NCI-H526 (cell line): ENCODE measurements at places on chromosomes 16 and 17.

- DNase-seq, result no peak
Observed at GRCh38 chr16:77170805-77171204, 20.2 kb upstream of the MON1B start.

DNA sequence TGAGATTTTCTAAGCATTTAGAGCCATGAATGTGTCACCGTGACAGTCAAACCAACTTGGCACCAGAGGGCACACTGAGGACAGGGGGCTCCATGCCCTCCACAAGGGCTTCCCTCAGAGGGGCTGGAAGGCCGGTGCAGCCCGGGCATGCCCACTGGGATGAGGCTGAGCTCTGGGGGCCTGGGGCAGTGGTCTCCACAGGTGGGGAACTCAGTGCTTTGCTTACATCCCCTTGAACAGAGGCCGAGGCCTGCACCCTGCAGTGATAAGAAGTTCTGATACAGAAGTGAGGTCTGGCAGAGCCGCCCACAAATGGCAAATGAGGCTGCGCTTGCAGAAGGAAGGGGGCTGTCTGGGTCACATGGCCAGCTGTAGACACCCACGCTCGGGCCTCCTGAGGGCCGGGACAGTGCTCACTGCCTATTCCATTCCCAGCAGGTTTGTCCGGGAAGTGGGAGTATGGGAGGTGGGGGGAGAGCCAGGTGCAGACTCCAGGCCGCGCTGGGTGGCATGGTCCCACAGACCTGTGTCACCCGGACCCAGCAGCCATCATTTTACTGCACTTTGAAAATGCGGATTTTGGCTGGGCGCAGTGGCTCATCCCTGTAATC lies 116.8 kb upstream of the CREBBP start:
- DNase-seq, result no peak

- no peak for DNase-seq
Observed at GRCh38 chr17:76111956-76112355, 8.4 kb upstream of the EXOC7 start.

DNA sequence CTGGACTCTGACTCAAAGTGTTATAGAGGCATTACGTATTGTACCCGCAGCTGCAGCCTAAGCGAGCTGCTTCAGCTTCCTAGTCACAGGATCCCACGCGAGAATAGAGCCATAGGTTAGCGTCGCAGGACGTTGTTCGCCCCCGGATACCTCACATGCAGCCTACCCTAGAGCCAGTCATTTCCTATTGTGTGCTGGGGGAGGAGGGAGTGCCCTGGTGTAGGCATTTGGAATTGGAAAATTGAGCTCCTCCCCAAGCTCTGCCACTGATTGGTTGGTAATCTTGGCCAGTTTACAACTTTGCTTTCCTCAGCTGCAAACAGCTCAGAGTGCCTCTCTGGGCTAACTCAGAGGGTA lies 530 bp downstream of the NAA60 start:
- no peak for DNase-seq

- DNase-seq, result no peak
Observed at GRCh38 chr16:66538910-66539309, 11.0 kb downstream of the TK2 start.

GRCh38 chr17:34703533-34703932 lies 124.2 kb downstream of the TMEM132E start:
- no peak for DNase-seq

GRCh38 chr17:11506635-11507034 lies 91.6 kb upstream of the DNAH9 start:
- no peak for DNase-seq

DNA sequence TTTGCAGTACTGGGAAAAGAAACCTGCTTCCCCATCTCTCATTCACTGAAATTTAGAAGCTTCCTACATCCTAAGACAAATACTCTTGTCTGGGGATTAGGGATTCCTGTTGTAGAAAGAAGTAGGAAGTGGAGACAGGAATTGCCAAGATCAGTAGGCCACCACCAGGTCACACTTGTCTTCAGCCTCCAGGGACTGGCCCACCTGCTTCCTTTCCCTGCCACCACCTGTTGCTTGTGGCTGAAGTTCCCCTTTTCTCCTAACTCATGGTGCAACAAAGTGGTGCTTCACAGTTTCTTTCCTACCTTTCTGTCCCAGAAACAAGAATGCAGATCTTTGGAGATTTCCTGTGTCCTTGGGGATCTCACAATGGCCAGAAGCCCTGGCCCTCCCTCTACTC lies 82.4 kb downstream of the WNT3 start:
- DNase-seq, result no peak

GRCh38 chr16:20821682-20822081 lies 15.4 kb downstream of the REXO5 start:
- no peak for DNase-seq

GRCh38 chr17:38789185-38789584 lies 10.2 kb downstream of the PIP4K2B start:
- no peak for DNase-seq

DNA sequence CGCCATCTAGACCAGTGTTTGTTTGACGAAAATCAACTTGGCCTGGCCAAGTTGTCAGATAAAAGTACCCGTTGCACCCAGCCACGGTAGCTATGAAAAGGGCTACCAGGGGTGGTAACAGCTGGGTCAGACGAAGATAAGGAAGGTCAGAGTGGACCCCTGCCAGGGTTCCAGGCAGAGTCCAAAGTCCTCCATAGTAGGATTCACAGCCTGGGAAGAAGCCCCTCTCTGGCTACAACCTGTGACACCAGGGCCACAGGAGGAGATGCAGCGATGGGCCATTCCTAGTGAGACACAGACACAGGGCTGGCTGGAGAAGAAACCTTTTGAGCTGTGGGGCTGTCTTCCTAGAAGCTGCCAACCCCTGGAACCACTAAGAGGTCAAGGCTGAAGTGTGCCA lies 39.3 kb downstream of the MEAK7 start:
- no peak for DNase-seq

GRCh38 chr16:78504401-78504851 lies 405.0 kb downstream of the WWOX start:
- no peak for DNase-seq

DNA sequence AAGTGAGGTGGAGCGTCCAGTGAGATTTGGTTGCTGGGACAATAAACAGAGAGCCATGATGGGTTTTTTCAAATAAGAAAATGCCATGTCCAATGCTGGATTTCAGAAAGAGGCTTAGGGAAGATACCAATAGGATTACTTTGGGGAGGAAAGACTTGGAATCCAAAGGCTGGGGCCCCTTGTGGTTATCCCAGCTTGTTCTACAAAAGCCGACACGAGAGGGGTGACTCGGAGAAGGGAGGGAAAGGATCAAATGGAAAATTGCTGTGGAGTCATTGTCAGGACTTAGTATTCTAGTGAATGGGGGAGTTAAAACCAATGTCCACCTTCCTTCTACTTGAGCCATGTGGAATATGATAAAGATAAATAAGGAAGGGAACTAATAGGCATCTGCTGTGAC lies 305.5 kb downstream of the SOX9 start:
- DNase-seq, result no peak

- DNase-seq, result peak; percentile 54
Observed at GRCh38 chr17:75783069-75783783, 1.4 kb upstream of the UNK start.

DNA sequence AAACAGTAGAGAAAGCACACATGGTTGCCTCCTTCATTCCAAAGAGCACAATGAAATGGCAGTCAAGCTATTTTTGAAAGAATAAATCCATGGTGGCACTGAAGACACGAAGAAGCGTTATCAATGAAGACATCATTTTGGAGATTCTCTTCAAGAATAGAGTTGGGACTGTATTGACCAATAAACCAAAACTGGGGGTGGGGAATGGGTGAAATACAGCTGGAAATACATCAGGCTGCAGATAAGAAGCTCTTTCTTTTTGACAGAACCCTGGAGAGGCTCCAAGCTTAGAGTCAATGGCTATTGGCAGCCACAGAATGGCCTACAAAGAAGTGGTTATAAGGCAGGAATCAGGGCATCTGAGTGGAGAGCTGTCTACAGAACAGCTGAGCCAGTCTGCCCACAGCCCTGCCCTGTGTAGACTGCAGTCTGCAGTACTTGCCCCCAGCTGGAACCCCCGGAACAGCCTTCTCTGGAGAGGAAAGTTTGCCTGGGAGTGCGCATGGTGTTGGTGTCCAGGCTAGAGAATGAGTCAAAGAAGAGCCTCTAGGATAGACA lies 100.4 kb downstream of the STX8 start:
- DNase-seq, result no peak

GRCh38 chr16:13245713-13246377 lies 344.4 kb downstream of the SHISA9 start:
- DNase-seq, result no peak

DNA sequence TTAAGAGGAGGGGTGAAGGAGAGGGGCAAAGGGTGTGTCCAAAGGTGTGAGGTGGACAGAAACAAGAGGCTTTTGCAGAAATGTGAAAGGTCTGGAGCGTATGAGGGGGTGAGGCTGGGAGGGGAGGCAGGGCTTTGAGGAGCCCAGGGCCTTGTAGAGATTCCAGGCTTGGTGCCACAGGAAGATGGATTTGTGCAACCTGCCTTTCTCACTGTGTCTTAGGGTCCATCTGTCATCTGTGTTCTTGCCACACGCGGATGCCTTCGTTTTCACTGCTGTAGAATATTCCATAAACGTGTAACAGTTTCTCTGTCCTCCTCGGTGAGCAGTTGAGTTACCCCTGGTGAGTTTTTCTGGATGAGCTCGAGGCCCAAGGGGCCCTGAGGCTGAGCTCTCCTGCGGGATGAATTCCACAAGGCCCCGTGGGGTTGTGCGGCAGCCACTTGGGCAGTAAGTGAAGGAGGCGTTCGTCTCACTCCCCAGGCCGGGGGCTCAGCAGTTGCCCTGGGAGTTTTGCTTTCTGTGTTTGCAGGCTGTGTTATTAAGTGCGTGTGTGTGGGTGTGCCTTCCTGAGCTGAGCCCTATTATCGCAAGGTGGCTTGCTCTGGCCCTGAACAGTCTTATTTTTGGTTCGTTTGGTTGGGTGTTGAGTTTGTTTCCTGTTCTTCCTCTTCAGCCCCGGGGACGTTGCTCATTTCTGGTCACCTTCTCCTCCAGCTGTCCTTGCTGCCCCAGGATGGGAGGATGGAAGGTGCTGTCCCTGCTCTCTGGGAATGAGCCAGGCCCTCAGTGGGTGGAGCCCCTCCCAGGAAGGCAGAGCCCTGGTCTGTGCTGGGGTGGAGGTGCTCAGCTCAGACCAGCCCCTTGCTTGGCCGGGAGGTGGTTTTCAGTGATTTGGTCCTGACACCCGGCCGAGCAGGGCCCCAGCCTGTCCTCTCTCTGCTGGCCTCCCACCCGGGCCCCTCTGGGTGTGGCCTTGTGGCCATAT lies 28.4 kb downstream of the BAIAP2 start:
- DNase-seq, result no peak

DNA sequence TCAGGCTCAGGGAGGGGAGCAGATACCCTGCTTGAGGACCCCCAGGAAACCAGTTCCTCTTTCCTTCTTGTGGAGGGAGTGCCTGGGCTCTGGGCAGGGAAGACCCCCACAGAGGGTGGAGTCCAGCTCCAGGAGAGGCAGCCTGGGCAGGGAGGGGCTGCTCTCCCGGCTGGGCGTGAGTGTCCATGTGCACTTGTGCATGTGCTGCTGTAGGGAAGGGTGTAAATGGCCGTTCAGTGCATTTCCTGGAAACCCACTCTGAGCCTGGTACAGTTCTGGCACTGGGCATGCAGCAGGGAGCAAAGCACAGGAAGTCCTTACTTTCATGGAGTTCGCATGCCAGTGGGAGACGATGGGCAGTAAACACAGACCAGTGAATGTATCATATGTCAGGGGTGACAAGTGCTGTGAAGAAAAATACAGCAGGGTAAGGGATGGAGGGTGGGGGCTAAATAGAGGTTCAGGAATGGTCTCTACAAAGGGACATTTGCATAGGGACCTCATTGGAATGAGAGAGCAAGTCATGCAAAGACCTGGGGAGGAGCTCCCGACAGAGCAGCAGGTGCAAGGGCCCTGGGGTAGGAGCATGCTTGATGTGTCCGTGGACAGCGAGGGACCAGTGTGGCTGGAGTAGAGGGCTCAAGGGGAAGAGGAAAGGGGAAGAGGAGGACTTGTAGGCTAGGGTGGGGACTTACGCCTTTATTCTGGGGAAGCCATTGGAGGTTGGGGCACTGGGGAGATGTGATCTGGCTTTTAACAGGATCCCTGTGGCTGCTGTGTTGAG lies 5.5 kb downstream of the STARD3 start:
- DNase-seq, result no peak

DNA sequence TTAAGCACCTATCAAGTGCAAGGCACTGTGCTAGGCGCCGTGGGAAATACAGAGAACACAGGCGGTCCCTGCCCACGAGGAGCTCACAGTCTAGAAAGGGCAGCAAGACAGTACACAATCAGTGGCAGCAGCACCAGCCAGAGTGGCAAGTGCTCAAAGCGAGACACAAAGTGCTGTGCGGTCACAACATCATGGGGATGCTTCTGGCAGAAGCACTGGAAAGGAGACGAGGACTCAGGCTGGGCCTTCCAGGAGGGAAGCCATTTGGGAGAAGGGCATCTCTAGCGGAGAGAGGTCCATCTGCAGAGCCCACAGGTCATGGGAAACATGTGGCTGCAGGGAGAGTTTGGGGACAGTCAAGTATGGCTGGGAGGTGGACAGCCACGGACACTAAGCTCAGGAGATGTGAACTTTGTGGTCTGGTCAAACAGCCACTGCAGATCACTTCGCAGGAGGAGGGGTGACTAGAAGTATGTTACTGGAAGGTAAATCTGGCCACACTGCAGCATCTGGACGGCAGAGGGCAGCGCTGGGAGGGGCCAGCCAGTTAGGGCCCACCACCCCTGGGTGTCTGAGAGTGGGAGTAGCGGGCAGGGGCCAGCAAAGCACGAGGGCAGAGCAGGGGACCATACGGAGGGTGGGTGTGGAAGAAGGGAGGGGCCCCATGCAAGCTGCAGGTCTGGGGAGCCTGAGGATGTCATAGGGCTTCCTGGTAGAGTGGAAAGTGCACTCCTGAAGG lies 71.1 kb downstream of the N4BP1 start:
- DNase-seq, result no peak

DNA sequence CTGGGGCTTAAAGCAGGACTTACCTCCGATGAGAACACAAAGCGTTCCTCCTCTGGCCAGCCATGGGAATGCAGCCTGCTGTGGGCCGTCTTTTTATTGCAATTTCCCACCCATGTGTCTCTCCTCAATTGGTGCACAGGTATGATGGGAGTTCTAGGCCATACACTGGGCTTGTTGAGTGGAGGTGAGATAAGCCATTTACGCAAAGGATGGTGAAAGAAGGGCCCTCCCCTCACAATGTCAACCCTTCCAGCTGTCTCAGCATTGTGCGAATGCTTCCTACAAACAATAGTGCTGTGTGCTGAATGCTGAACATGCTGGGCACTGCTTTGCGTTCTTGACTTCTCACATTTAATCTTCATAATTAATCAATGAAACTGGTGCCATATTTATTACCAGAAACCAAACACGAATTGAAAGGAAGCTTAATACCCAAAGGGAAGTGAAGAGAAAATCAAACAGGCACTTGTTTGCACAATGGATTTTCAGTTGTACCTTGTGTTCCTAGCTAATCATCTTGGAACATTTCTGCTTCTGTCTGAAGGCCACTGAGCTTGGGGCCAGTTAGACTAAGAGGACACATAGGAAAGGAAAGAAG lies at the start of gene GP2:
Gene GP2 (minus strand): TSS at position 70 of the 598 bp plus-strand sequence. CDS start 1,082 bp downstream, outside the sequence.
- no peak for DNase-seq

GRCh38 chr17:83034525-83034924 lies 44.9 kb upstream of the METRNL start:
- no peak for DNase-seq

GRCh38 chr17:68089881-68090280 lies 54.3 kb downstream of the KPNA2 start:
- no peak for DNase-seq
